ENCODE measurements at places on chromosomes 4 and X.

DNA sequence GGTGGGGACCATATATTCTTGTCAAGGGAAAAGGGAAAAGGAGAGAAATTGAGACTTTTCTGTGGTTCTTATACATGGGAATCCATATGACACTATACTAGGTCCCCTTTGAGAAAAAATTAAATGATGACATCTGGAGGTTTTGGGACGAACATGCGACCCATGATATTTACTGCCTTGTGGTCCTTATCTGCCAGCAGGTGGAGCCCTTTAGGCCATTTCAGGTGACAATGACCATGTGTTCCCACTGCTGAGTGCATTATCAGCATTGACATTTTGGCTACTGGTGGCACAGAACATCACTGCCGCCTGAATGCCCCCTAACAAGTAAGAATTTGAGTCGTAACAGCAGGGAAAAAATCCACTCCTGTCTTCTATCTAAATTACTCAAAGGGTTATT, 843.4 kb downstream of the FSTL5 start:
- peak; percentile 7 for DNase-seq

GRCh38 chr4:107630185-107630705, 89.8 kb downstream of the PAPSS1 start:
- DNase-seq: no peak

DNA sequence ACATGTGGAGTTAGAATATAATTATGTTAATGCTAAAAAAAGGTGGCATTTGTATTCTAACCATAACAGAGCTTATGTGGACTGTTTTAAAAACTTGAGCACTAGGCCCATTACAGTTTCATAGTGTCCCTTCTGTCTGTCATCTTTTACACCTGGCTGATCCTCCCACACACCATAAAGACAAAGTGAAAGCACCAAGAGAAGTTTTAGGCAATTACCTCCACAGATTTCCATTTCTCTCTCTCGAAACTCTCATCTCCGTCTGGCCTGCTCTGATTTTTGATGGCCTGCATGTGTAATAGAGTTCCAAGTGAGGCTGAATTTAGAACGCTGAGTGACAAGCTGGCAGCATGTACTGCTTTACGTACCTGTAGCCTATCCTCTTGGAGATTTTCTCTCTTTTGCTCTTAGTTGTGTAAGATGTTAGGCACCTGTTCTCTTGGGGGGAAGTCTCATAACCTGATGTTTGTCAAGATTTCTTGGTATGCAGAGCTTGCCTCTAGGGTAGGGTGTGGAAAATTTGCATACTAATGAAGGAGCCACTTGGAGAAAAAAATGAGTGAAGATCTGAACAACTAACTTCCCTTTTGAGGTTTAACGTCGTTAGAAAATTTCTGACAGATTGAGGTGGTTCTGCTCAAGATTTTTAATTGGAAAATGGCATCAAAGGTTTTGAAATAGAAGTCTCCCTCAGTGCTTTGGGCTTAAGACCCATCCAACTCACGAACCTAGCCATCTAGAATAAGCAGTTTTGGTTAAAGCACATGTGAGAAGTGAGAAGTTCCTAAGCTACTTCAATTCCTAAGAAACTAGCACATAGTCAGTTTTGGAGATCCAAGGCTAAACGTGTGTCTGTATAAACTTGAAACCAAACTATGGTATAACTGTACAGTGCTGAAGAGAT, 57.6 kb upstream of the RAP1GDS1 start:
- no peak for DNase-seq

DNA sequence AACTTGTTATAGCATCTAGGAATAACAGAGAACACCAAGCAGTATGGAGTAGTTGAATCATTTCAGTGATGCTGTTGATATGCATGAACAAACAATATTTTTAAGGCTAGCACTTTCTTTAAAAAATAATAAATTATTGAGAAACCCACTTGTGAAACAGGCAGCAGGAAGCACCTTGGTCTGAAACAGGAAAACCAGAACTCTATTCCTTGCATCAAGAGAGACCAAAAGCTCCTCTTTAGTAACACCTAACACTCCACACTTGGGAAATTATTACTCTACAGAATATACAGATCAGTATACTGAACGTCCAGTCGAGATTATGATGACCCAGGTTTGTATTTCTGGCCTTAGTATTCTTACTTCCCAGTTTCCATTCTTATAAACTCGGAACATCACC, 129.0 kb downstream of the ARAP2 start:
- peak; percentile 9 for DNase-seq

DNA sequence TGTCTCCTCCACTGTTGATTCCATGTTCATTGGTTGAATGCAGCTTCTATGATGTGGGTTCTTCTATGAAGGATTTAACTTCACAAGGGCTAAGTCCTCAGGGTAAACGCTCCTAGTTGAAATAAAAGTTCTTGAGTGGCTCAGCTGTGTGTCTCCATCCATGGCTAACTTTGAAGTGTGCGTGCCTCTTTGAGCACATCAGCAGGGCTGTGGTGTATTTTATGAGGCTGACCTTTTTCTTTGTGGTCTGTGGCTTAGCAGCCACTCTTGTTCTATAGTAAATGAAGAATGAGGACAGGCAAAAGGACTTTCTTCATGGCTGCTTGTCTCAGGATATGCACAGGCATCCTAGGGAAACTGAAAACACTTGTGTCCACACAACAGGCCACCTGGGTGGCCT, 88.5 kb downstream of the KIT start:
- DNase-seq: no peak

- DNase-seq: no peak
Measured at GRCh38 chrX:143635915-143636314, at the start of gene SLITRK4. TSS of gene SLITRK4 (minus strand) at chrX:143636101. CDS start at chrX:143631108, 4,993 bp downstream.

- no peak for DNase-seq
Measured at GRCh38 chr4:126991965-126992364, 640.8 kb upstream of the INTU start.

- DNase-seq: no peak
Measured at GRCh38 chrX:69036674-69037573, 128.3 kb downstream of the PJA1 start.

- DNase-seq: no peak
Measured at GRCh38 chr4:152118819-152119553, 358.2 kb upstream of the GATB start.
